ENCODE measurements at places on chromosomes 11 and 22.

DNA sequence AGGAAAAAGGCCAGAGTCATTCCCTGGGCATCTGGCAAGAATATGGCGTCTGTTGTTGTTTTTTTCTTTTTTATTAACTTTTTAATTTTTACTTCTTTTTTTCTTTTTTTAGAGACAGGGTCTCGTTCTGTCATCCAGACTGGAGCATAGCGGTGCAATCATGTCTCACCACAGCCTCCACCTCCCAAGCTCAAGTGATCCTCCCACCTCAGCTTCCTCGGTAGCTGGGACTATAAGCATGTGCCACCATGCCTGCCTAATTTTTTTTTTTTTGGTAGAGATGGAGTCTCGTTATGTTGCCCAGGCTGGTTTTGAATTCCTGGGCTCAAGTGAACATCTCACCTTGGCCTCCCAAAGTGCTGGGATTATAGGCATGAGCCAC lies 54.0 kb upstream of the PRDM11 start:
- no peaks in the 10 kb centered on the region for H3K27me3 ChIP-seq
- peaks cover 27% of the 10 kb centered on the region for H3K4me1 ChIP-seq
- H3K36me3 ChIP-seq = no peaks in the 10 kb centered on the region
- ATAC-seq = no peak
- H3K4me3 ChIP-seq = no peak overlapping the region

- no peaks in the 10 kb centered on the region for H3K36me3 ChIP-seq
- H3K27me3 ChIP-seq = peaks cover 7% of the 10 kb centered on the region
- no peak overlapping the region for H3K4me3 ChIP-seq
- no peak overlapping the region for H3K27ac ChIP-seq
- ATAC-seq = no peak
Measured at GRCh38 chr22:32527756-32528155, 53.1 kb downstream of the FBXO7 start.

GRCh38 chr11:130631119-130631518 lies 182.7 kb downstream of the ADAMTS15 start:
- no peak overlapping the region for H3K27ac ChIP-seq
- H3K4me1 ChIP-seq = peaks cover 29% of the 10 kb centered on the region
- H3K27me3 ChIP-seq = no peaks in the 10 kb centered on the region
- ATAC-seq = no peak

GRCh38 chr11:128455766-128456165 lies 131.6 kb downstream of the ETS1 start:
- H3K36me3 ChIP-seq = no peaks in the 10 kb centered on the region
- H3K27me3 ChIP-seq = no peaks in the 10 kb centered on the region
- no peak for ATAC-seq

DNA sequence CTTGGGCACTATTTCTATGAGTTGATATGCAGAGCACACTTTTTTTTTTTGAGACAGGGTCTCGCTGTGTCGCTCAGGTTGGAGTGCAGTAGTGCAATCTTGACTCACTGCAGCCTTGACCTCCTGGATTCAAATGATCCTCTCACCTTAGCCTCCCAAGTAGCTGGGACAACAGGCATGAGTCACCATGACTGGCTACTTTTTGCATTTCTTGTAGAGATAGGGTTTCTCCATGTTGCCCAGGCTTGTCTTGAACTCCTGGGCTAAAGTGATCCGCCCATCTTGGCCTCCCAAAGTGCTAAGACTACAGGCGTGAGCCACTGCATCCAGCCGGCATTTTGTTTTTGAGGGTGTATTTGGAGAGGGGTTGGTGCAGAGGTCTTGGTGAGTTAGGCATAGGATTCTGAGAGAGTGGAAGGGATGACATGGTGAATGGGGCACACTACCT lies 29.9 kb upstream of the MTCH2 start:
- no peak for ATAC-seq
- H3K4me3 ChIP-seq = no peak overlapping the region
- H3K36me3 ChIP-seq = no peaks in the 10 kb centered on the region
- H3K27me3 ChIP-seq = no peaks in the 10 kb centered on the region

GRCh38 chr11:119906376-119906775 lies 177.4 kb upstream of the NECTIN1 start:
- no peak overlapping the region for H3K4me3 ChIP-seq
- H3K4me1 ChIP-seq = no peaks in the 10 kb centered on the region
- ATAC-seq = no peak
- no peaks in the 10 kb centered on the region for H3K36me3 ChIP-seq

DNA sequence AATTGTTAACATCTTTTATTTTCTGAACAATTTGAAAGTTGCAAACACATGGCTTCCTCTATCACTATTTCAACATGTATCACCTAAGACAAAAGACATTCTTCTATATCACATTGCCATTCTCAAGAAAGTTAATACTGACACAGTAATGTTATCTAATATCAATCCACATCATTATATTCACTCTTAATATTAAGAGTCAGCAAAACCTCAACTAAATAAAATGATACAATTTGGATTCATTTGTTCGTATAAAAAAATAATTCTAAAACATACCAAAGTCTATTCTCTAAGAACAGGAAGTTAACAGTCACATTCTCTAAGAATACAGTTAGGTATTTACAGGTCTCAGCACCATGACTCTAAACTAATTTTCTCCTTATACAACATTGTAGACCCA lies 52.0 kb downstream of the ABTB2 start:
- H3K4me1 ChIP-seq = no peaks in the 10 kb centered on the region
- no peak overlapping the region for H3K4me3 ChIP-seq
- H3K36me3 ChIP-seq = no peaks in the 10 kb centered on the region

- H3K27me3 ChIP-seq = no peaks in the 10 kb centered on the region
- ATAC-seq = peak; percentile 69
- no peaks in the 10 kb centered on the region for H3K36me3 ChIP-seq
- no peak overlapping the region for H3K4me3 ChIP-seq
- H3K27ac ChIP-seq = peak overlapping the region; percentile 92
Measured at GRCh38 chr22:36470162-36470993, 11.1 kb downstream of the TXN2 start.

- no peaks in the 10 kb centered on the region for H3K4me1 ChIP-seq
- no peak for ATAC-seq
- no peak overlapping the region for H3K4me3 ChIP-seq
- H3K36me3 ChIP-seq = no peaks in the 10 kb centered on the region
- no peaks in the 10 kb centered on the region for H3K27me3 ChIP-seq
- no peak overlapping the region for H3K27ac ChIP-seq
Measured at GRCh38 chr11:112417339-112417738, 156.7 kb upstream of the PLET1 start.

GRCh38 chr11:112253605-112254242 lies 6.9 kb downstream of the PLET1 start:
- no peaks in the 10 kb centered on the region for H3K27me3 ChIP-seq
- H3K4me1 ChIP-seq = no peaks in the 10 kb centered on the region
- H3K36me3 ChIP-seq = no peaks in the 10 kb centered on the region
- no peak overlapping the region for H3K27ac ChIP-seq
- H3K4me3 ChIP-seq = no peak overlapping the region
- no peak for ATAC-seq

- ATAC-seq = no peak
- no peak overlapping the region for H3K27ac ChIP-seq
- no peak overlapping the region for H3K4me3 ChIP-seq
- H3K36me3 ChIP-seq = no peaks in the 10 kb centered on the region
Measured at GRCh38 chr11:9950462-9950861, 286.6 kb downstream of the SWAP70 start.

GRCh38 chr11:57343825-57344224 lies 5.7 kb downstream of the P2RX3 start:
- no peak for ATAC-seq
- H3K4me3 ChIP-seq = no peak overlapping the region
- H3K36me3 ChIP-seq = no peaks in the 10 kb centered on the region

- H3K4me1 ChIP-seq = peaks cover 16% of the 10 kb centered on the region
- no peak overlapping the region for H3K4me3 ChIP-seq
- no peaks in the 10 kb centered on the region for H3K27me3 ChIP-seq
Measured at GRCh38 chr11:128735935-128736605, 42.2 kb downstream of the FLI1 start.

- no peaks in the 10 kb centered on the region for H3K4me1 ChIP-seq
- no peak for ATAC-seq
- H3K4me3 ChIP-seq = no peak overlapping the region
- H3K27ac ChIP-seq = no peak overlapping the region
- no peaks in the 10 kb centered on the region for H3K36me3 ChIP-seq
- no peaks in the 10 kb centered on the region for H3K27me3 ChIP-seq
Measured at GRCh38 chr11:100927579-100927978, 202.0 kb downstream of the PGR start.

DNA sequence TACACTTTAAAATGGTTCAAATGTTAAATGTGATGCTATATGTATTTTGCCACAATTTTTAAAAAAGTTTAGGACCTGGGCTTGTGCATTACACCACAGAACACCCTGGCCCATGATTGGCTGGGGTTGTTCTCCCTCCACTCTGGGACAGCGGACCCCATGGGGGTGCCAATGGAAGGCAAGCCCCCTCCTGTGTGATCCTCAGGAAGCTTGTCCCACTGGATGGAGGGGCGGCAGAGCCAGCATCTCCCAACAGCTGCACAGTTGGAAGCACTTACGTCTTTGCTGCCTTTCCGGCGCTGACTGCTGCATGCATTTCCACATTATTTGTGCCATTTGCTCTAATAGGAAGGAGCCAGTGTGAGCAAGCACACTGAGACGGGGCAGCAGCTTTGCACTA lies 196.5 kb downstream of the SHANK2 start:
- H3K4me3 ChIP-seq = no peak overlapping the region
- H3K36me3 ChIP-seq = no peaks in the 10 kb centered on the region
- H3K27ac ChIP-seq = no peak overlapping the region
- H3K4me1 ChIP-seq = no peaks in the 10 kb centered on the region

- no peak overlapping the region for H3K27ac ChIP-seq
- no peak for ATAC-seq
- peaks cover 36% of the 10 kb centered on the region for H3K36me3 ChIP-seq
- H3K27me3 ChIP-seq = no peaks in the 10 kb centered on the region
- H3K4me1 ChIP-seq = no peaks in the 10 kb centered on the region
- no peak overlapping the region for H3K4me3 ChIP-seq
Measured at GRCh38 chr11:74069146-74070046, 60.5 kb upstream of the UCP3 start.

DNA sequence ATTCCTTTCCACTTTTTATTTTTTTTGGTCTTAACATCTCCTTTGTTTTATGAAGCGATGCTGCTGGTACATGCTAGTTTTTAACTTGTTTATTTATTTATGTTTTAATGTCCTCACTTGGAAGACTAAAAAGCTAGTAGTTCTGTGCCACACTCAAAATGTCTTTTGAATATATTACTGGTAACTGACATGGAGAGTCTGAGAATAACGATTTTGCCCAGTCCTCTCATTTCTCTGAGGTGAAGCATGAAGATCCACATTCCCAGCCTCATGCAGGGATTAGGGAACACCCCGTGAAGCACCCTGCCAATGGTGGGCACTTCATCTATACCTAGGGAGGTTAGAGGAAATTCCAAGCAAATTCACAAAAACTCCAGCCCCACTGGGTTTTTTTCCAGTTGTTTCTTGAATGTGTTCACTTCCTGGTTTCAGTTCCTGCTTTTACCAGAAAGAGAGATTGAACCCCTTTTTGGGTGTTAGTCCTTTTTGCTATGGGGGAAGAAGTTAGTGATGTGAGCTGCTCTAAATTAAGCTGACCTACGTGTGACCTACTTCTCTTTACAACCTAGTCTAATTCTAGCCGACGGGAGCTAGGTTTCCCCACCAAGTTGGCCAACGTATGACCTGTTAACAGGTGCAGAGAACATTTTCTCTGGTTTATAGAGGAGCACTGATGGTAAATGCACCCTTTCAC lies 106.1 kb downstream of the SLC1A2 start:
- H3K4me3 ChIP-seq = no peak overlapping the region
- ATAC-seq = no peak
- no peaks in the 10 kb centered on the region for H3K4me1 ChIP-seq

- H3K27me3 ChIP-seq = peaks cover 45% of the 10 kb centered on the region
- no peaks in the 10 kb centered on the region for H3K36me3 ChIP-seq
- H3K4me1 ChIP-seq = no peaks in the 10 kb centered on the region
- H3K27ac ChIP-seq = no peak overlapping the region
- ATAC-seq = no peak
- H3K4me3 ChIP-seq = no peak overlapping the region
Measured at GRCh38 chr22:32255726-32256125, 579 bp upstream of the SLC5A4 start.

DNA sequence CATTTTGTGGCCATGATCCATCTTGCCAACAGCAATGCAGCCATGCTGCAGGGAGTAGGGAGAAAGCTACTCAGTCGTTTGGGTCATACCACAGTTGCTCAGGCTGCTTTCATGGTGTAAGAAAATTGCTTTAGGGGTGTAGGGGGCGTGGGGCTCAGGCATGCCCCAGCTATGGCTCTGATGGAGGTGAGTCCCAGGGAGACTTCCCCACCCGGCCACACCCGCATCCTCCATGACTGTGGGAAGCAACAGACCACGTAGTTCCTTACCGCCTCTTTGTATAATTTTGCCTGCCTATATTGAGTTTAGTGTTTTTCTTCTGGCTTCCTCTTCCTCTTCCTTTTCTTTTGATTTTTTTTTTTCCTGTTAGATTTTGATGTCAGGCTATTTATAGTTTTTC lies 58.8 kb downstream of the SPECC1L start:
- H3K36me3 ChIP-seq = no peaks in the 10 kb centered on the region
- no peak for ATAC-seq
- H3K27ac ChIP-seq = no peak overlapping the region
- peaks cover 2% of the 10 kb centered on the region for H3K4me1 ChIP-seq
- H3K4me3 ChIP-seq = no peak overlapping the region
- no peaks in the 10 kb centered on the region for H3K27me3 ChIP-seq

DNA sequence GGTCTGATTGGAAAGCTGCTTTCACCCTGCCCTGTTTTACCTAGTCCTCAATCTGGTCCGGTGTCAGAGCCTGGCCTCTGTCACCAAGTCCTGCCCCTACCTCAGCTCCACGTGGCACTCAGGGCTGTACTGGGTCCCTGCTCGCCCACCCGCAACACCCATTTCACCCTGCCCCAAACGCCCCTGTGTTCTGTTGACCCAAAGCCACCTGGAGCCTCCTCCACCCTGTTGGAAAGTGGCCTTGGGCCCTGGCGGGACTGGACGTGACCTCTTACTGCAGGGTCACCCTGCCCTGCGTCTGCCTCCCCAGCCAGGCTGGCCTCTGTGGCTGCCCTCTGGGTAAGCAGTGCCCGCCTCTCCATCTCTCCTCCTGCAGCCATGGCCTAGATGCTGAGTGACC lies 21.5 kb upstream of the BRSK2 start:
- no peak overlapping the region for H3K4me3 ChIP-seq
- no peak for ATAC-seq
- no peak overlapping the region for H3K27ac ChIP-seq
- H3K36me3 ChIP-seq = no peaks in the 10 kb centered on the region

DNA sequence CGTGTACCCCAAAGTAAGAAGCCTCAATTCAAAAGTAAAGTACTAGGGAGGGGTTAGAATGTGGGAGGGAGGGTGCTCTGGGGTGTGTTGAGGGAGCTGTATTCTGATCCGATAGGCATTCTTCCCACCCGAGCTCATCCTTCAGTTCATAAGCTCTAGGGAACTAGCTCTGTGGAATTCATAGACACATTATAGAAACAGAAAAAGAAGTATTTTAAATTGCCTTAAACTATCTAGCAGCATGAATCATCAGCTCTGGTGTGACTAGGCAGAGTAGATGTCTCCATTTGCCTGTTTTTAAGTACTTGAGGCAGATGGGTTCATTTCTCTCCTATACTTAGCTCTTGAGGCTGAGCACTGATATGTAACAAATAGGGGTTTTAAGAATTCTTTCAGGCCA lies 7.3 kb upstream of the SGSM3 start:
- H3K27ac ChIP-seq = no peak overlapping the region
- ATAC-seq = no peak
- H3K4me3 ChIP-seq = no peak overlapping the region
- no peaks in the 10 kb centered on the region for H3K27me3 ChIP-seq

GRCh38 chr11:84581083-84581482 lies 1046.1 kb downstream of the DLG2 start:
- no peaks in the 10 kb centered on the region for H3K4me1 ChIP-seq
- ATAC-seq = no peak
- no peak overlapping the region for H3K4me3 ChIP-seq
- H3K27ac ChIP-seq = no peak overlapping the region

- no peak for ATAC-seq
- no peaks in the 10 kb centered on the region for H3K27me3 ChIP-seq
- H3K36me3 ChIP-seq = peaks cover 8% of the 10 kb centered on the region
- H3K4me1 ChIP-seq = peaks cover 15% of the 10 kb centered on the region
Measured at GRCh38 chr11:102430158-102430836, 22.3 kb downstream of the TMEM123 start.
